Stomach (tissue), 19 donors: ENCODE measurements at places on chromosomes 6 and 20. TPM values are rescaled to one million over a fixed set of nuclear protein-coding genes. Genes with fewer than 3 reads are reported as not detected.

Gene ADTRP
- total RNA-seq, result 31.9 TPM

Gene RGL2
- total RNA-seq, result 25.9 TPM

DNA sequence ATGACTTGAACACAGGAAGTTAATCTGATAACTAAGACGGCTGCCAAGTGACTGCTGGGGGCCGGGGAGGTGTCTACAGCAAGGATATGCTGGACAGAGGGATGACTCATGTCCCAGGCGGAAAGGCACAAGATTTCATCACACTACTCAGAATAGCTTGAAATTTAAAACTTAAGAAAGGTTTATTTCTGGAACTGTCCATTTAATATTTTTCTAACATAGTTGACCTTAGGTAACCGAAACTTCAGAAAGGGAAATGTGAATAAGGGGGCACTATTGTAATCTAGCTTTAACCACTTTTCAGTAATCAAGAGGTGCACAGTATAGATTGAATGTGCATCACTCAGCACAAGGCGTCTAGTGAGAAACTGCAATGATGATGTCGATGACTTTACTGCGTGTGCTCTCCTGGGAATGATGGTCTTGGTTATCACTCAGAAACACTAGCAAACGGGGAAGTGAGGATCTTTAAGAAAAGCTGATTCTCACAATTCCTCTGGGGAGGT, 171.5 kb downstream of the QKI start:
- no peak for DNase-seq

GRCh38 chr20:50514750-50515149, 4.6 kb downstream of the PTPN1 start:
- DNase-seq, result no peak

DNA sequence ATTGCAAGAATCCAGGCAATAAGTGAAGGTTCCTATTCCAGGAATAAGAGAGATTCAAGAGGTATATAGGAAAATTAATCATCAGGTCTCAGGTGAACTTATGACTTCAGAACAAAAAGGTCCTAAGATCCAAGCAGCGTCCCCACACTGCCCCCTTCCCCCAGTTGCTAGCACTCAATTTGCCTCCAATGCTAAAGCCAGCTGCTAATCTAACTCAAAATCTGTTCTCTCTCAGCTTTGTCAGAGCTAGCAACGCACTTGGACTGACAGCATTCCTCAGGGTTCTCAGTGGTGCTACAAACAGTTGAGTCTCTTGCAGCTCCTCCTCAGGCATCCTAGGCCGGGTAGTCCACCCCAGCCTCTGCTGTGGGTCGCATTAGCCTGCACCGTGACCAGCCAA, 148.3 kb downstream of the RFX6 start:
- no peak for DNase-seq

Gene ATP6V1G2
- total RNA-seq, result not detected

DNA sequence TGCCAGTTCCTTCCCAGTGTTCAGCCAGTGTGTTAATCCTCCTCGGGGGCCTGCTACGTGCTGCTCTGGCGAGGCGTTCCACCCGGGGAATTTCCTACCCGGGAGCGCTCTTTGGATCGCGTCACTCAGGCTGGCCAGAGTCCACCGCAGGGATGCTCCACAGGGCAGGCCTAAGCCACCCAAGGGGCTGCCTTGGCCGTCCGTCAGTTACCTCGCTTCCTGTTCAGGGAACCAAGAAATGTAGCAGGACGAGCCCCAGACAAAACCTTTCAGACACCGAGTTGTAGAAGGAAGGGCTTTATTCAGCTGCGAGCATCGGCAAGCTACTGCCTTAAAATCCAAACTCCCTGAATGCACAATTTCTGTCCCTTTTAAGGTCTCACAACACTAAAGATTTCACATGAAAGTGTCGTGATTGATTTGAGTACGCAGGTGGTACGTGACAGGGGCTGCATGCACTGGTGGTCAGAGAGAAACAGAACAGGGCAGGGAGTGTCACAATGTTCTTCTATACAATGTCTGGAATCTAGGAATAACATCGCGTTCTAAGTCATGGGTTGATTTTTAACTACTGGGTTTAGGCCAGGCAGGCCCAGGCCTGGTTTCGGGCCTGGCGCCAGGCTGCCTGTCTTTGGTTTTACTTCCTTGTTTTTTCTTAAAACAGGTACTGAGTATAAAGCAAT, 15.7 kb upstream of the POU5F1 start:
- peak; percentile 46 for DNase-seq

- DNase-seq, result no peak
Measured at GRCh38 chr20:47198254-47198671, 158.2 kb downstream of the ZMYND8 start.

- DNase-seq, result no peak
Measured at GRCh38 chr6:153123801-153124200, 7.3 kb downstream of the RGS17 start.

- DNase-seq, result no peak
Measured at GRCh38 chr20:49345524-49345923, 67.7 kb upstream of the ZNFX1 start.

- no peak for DNase-seq
Measured at GRCh38 chr6:14569394-14569793, 451.8 kb downstream of the CD83 start.

GRCh38 chr6:144094731-144095133, 641 bp downstream of the SF3B5 start:
- DNase-seq, result no peak

GRCh38 chr6:125354649-125355048, 52.9 kb upstream of the HDDC2 start:
- DNase-seq, result no peak

GRCh38 chr6:169441292-169441691, 187.6 kb upstream of the THBS2 start:
- no peak for DNase-seq

Gene CBLN4
- not detected for total RNA-seq

Gene TAF4
- total RNA-seq, result 9.5 TPM

Gene KCNK5
- 6.7 TPM for total RNA-seq

Gene CST4
- not detected for total RNA-seq

Gene EYA4
- not detected for total RNA-seq

DNA sequence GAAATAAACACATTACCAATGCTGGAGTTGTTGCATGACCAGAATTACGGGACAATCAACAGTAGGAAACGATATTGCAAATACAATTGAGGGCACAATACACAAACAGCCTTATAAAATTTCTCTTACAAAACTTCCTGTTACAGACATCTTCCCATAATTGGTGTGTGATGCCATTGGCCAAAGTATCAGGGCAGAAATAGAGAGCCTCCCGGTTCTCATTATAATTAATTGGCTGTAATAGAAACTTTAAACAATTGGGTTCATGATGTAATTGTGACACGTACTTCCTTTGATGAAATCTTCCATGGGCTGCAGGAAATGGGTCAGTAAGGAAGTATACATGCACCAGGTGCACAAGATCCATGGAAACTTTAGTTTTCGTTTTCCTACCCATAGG, 40.3 kb upstream of the RALGAPA2 start:
- no peak for DNase-seq

Gene SCRT2
- not detected for total RNA-seq

Gene NRSN2
- total RNA-seq, result 11.1 TPM

Gene ALDH8A1
- not detected for total RNA-seq

DNA sequence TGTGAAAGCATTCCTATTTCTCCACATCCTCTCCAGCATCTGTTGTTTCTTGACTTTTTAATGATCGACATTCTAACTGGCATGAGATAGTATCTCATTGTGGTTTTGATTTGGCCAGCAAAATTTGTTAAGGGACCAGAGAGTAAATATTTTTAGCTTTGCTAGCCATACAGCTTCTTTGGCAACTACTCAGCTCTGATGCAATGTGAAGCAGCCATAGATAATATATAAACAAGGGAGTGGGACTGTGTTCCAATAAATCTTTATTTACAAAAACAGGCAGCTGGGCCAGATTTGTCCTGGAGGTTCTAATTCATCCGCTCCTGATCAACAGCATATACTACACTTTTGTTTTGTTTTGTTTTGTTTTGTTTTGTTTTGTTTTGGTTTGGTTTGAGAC, 202.9 kb downstream of the ZNF217 start:
- no peak for DNase-seq
